ENCODE measurements at places on chromosomes 3 and 15.
A peak's percentile ranks its signal among the peaks of the same experiment; 100 is the strongest.

DNA sequence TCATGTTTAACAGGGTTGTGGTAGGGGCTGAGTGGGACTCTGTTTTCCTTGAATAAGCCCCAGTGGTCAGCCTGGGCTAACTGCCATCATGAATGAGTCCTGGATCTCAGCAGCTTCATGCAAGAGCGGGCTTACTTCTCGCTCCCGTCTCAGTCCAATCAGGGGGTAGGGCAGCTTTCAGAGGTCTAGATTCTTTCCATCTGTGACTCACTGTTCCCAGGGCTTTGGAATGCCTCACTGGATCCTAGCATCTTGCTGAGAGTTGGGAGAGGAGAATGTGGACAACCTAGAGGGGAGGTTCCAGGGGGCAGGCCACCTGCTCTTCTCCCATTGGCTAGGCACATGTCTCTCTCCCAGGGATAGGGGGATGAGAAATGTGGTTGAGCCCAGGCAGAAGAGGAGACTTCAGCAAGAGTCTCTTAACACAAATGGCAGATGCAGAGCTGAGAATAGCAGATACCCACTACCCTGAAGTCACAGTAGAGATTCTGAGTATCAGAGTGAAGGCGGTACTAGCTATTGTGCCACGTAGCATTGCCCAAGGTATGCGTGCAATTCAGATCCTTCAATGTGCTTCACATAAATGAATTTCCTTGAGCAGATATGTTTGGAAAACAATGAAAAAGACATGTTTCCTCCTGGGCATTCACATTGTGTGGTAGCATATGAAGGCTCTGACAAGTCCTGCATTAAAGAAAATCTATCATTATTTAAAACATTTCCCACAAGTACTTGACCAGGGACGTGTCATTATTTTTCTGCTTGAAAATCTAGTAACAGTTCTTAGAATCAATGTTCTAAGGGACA is 257.7 kb upstream of the PROK2 start:
- DNase-seq, result no peak

DNA sequence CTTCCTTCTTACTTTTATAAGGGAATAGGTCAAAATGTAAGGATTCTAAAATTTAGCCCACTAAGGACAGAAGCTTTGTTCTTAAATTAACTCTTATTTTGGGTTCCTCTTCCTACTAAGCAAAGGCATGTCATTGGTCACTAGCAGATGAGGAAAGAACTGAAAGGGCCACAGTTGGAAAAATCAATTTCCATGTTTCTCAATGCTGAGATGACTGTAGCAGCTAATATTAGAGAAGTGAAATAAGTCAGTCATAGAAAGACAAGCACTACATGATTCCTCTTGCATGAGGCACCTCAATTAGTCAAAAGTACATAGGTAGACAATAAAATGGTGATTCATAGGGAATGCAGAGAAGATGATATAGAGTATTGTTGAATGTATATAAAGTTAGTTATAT is 353.7 kb downstream of the RSL24D1 start:
- no peak for DNase-seq

DNA sequence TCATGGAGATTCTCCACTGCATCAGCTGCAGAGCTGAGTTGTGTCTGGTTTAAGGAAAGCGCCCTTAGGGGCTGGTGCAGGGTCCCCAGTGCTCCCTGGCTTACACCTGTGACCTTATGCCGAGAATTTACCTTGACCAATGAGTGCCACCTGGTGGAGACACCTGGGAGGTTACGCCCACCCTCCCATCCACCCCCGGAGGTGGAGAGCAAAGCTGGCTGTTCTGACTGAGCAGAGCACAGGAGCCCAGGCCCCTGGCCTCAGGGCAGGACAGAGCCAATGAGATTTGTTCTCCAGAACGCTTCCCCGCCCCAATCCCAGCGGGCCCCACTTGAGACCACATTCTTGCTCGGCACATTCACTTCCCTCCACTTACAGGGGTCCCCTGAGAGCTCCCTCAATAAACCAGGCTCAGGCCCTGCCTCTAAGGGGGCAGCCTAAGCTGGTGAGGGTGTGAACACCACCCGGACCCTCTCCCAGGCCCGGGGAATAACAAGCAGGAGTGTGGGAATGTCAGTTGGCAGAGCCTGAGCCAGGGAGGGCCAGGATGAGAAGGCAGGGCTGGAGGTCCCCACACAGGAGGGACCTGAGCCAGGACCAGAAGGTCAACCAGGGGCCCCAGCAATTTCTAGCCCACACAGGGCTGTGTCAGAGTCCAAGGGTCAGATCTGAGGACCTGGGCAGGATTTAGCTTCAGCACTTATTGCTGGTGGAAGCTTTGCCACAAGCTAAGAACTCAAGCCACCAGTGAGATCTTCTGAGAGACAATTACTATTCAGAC is 117.1 kb downstream of the TPRA1 start:
- DNase-seq, result no peak

DNA sequence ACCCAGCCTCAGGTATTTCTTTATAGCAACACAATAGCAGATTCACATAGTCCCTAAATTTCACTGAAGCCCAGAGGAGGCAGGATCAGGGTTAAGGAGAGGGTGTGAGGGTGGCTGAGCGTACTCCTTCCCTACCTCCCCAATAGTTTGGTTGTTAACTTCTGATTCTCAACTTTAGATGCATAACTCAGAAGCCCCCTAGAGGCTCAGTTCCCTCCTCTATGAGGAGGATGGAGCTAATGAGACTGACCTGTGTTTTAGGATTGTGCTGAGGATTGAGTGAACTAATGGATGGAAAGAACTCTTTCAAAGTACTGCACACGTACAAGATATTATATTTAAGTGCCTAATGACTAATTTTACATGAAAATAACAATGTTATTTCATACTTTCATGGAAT is 249.3 kb upstream of the SOX14 start:
- no peak for DNase-seq

DNA sequence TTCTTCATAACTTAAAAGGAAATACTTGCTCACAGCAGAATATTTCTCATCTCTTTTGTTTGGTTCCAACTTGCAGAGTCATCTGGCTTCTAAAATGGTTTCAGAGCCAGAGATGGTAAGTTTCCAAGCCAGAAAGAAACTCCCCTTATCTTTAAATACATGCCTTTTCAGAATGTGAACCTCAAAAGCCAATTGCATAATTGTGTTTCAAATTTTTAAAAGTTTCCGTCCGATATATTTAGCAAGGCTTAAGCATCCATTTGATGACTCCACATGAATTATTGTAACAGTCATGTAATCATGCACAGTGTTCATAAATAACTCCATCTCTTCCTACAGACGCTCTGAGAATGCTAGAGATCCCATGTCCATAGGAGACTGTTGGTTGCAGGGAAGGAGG is 40.6 kb upstream of the C3orf80 start:
- DNase-seq, result no peak

DNA sequence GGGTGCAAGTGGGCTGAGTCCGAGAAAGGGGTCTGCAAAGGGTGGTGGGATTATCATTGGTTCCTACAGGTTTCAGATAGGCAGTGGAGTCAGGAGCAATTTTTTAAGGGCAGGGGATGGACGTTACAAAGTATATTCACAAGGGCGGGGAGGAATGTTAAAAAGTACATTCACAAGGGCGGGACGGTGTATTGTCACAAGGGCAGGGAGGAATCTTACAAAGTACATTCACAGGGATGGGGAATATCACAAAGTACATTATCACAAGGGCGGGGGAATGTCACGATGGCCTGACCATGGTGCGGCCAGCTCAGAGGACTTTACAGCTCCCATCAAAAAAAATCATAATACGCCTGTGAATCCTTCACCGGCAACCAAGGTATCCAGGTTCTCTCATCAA is 20.6 kb upstream of the TEX55 start:
- DNase-seq, result no peak

DNA sequence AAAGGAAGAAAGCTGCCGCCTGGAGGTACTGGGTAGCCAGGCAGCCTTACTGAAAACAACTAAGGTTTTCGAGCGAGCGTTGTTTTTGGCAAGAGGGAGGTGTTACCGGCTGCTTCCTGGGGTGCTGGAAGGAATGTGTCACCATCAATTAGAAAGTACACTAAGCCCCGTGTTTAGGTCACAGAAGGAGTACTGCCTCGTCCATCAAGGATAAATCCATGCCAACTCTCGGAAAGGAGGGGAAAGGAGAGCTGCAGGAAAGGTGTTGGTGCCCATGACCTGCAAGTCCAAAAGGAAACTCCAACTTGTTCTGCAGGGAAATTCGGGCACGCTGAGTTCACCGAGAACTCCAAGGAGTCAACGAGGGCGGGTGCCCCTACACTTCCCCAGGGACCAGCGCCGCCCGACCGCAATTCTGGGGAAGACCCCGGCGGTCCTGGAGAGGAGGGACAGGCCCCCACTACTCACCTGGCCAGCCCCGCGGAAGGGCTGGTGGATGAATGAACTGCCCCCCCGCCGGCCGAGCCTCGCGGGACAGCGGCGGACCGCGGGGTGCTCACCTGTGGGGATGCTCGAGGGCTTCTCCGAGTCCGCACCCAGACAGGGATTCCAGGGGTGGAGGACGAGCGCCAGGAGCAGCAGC is 542 bp downstream of the PLOD2 start:
- peak; percentile 77 for DNase-seq
